ENCODE measurements at places on chromosomes 7 and 10. TPM values are rescaled to one million over a fixed set of nuclear protein-coding genes. Genes with fewer than 3 reads are reported as not detected.
A peak's percentile ranks its signal among the peaks of the same experiment; 100 is the strongest.

The GLCCI1 gene
- 2.7 TPM for total RNA-seq

The CYP3A4 gene
- 0.24 TPM for total RNA-seq

The UNC5B gene
- total RNA-seq: 37.0 TPM

GRCh38 chr7:33091111-33091531, 18.1 kb downstream of the RP9 start:
- no peak for ATAC-seq

DNA sequence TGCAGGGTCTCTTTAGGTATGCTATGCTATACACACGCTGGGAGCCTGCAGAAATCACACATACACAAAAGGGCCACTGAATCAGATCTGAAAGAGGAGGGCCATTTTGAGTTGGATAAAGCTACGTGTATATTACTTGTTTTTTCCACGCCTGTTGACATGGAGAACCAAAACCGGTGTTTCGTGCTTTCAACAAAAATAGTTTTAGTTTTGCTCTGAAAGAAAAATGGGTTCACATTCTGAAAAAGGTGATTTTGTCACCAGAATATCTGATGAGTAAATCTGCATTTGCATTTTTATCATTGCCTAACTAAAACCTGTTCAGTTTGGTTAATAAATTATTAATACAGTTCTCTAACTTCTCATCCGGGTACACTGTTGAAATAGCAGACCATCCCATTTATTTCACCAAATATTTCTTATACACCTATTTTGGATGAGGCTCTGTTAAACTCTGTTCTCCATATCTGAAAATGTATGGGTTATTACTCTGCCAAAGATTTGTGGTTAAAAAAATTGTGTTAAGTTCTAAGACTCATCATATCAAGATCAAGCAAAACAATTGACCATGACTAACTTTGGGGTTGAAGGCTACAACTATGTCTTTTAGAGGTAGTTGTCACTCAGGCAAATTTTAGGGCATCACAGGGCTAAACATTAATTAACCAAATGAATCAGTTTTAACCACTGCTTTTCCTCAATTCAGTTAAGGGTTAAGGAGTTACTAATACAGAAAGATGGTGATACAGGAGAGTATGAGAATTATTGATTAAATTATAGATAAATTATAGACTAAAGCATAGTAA, 101.2 kb upstream of the RPA3 start:
- ATAC-seq: no peak

DNA sequence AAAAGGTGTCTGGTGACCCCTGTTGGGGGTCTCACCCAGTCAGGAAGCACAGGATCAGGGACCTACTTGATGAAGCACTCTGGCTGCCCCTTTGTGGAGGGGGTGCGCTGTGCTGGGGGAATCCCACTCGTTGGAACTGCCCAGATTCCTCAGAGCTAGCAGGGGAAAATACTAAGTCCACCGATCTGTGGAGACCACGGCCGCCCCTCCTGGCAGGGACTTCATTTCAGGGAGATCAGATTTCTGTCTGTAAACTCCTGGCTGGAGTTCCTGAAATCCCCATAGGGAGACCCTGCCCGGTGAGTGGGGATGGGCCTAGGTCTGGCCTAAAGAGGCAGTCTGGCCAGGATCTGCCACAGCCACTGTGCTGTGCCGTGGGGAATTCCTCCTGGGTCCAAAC, 79.3 kb upstream of the ADCY1 start:
- no peak for ATAC-seq

- ATAC-seq: no peak
Measured at GRCh38 chr10:110825508-110825907, 46.2 kb upstream of the PDCD4 start.

DNA sequence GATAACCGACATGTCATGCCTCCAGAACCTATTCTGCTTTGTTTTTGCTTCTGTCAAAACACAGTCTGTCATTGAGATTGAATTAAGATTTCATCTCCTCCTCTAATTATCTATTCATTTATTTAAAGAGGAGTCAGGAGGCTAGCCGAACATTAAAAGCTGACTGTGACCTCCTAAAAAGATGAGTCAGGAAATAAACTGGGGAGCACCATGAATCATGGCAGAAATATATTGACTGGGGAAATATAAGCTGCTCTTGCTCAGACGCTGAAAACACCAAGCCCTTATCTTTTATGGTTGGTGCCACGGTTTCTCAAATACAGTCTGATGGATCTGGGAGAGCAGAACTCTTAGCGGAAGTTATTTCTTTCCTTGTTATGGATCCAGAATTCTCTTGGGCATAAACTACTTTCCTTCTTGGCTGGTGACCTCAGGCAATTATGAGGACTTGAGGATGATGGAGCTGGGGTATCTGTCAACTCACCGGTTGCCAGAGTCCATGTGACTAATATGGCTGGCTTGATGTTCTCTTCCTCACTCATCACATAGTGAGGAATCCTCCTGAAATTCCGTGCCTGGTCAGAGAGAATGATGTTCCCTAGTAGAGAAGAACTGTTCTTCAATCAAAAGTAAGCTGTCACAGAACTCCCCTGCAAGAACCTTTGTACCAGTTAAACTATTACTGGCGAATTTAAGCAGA, 307.6 kb upstream of the PHYHIPL start:
- no peak for ATAC-seq

DNA sequence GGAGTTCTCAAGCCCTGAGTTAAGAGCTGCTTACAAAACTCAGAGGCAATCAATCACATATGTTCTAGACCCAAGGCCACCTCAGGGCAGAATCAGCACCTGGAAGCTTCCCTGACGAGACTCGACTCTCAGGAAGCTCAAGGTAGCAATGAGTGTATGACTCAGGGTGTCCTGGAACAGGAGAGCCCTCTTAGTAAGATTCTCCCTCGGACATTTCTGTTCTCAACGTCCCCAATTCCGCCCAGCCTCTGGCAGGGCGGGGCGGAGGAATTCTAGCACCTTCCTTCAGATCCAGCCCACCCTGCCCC, 39.6 kb upstream of the PROSER2 start:
- peak; percentile 78 for ATAC-seq

GRCh38 chr10:132065491-132066105, at the start of gene JAKMIP3:
JAKMIP3 (plus strand) TSS chr10:132065946; CDS start chr10:132104809, 38,863 bp downstream.
- peak; percentile 74 for ATAC-seq

DNA sequence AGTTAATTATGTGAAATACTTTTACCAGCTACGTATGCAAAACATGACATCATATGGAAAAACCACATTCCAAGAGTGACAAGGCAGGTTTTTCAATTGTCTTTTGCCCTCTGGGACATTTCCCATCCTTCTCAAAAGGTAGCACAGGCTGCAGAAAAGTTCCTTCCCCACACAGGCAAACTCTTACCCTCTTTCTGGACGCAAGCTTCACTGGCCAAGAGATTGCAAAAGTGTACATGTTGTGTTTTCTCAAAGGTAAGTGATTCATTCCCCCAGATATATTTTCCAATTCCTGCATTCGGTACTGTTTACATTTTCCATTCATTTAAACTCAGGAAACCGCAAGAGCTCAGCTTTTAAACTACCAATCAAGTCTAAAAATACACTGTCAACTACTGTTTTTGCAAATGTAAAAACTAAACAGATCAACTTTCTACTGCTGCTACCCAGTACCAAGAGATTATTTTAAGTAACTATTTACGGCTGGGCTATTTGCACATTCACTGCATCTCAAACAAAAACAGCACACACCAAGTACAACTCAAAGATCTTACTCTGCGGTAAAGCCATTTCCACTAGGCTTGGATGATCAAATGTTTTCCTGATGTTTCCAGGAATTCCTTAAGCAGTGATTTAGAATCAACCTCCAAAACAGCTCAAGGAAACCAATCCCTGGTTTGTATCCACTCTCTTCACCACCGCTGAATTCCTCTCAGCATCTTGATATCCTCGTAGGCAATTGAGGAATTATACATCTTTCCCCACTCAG, 233.6 kb upstream of the CCDC6 start:
- peak; percentile 61 for ATAC-seq

DNA sequence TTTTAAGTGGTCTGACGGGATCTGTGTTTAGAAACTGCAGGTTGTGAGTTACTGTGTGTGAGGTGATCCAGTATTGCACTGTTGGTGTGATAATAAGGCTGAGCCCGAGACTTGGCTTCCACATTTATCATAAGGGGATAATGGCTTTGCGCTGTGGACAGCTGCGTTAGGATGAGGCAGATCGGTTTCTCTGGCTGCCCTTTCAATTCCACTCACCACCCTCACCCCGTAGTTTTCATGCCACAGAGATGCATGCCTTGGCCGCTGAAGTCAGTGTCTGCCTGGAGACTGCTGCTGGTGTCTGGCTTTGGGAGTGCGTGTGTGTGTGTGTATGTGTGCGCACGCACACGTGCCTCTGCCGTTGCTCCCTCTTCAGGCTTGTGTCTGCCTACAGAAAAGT, 273.0 kb downstream of the CCDC3 start:
- no peak for ATAC-seq

DNA sequence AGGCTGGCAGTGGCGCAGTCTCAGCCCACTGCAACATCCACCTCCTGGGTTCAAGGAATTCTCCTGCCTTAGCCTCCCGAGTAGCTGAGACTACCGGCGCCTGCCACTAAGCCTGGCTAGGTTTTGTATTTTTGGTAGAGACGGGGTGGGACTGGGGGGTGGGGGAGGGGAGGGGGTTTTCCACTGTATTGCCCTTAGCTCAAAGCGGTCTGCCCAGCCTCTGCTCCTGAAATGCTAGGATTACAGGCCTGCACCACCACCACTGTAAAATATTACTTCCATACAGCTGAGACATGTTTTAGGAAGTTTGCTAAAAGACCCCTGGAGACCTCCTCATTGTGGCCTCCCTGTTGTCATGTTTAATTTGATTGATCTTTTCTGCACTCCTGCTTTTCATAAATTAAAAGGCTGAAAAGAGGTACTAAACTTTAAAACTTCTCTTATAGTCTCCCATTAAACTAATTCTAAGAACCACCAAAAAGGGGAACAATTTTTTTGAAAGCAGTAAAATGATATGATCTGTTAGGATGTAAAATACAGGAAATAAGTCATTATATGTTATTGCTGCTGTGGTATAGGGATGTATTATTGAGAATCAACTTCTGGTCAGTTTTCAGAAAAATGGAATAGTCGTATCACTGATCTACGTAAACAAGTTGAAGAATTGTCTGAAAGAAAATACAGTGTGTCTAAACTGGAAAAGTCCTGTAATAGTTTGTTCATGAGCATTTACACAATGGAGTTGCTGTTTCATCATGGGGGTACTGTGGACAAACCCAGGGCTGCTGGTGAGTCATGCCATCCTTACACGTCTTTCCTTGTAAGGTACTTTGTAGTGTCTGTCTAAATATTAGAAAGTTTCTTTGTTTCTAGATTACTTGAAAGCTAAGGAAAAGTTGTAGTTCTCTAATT, 72.9 kb upstream of the TMEM248 start:
- no peak for ATAC-seq

DNA sequence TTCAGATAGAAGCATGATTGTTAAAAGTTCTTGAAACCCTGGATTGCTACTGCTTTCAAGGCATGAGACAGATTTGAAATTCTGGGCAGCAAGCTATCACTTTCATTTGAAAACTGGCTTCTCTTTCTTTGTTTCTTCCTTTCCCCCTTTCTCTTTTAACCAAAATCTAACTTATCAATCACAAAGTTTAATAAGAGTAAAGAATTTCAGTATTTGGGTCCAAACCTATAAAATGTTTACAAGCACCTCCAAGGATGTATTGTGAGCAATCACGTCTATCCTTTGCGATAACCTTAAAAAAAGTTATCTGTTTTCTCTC, 21.6 kb upstream of the RPA3 start:
- ATAC-seq: no peak

GRCh38 chr7:23249486-23249885, 2.9 kb downstream of the GPNMB start:
- no peak for ATAC-seq

GRCh38 chr10:51619365-51619764, 80.0 kb downstream of the CSTF2T start:
- no peak for ATAC-seq

DNA sequence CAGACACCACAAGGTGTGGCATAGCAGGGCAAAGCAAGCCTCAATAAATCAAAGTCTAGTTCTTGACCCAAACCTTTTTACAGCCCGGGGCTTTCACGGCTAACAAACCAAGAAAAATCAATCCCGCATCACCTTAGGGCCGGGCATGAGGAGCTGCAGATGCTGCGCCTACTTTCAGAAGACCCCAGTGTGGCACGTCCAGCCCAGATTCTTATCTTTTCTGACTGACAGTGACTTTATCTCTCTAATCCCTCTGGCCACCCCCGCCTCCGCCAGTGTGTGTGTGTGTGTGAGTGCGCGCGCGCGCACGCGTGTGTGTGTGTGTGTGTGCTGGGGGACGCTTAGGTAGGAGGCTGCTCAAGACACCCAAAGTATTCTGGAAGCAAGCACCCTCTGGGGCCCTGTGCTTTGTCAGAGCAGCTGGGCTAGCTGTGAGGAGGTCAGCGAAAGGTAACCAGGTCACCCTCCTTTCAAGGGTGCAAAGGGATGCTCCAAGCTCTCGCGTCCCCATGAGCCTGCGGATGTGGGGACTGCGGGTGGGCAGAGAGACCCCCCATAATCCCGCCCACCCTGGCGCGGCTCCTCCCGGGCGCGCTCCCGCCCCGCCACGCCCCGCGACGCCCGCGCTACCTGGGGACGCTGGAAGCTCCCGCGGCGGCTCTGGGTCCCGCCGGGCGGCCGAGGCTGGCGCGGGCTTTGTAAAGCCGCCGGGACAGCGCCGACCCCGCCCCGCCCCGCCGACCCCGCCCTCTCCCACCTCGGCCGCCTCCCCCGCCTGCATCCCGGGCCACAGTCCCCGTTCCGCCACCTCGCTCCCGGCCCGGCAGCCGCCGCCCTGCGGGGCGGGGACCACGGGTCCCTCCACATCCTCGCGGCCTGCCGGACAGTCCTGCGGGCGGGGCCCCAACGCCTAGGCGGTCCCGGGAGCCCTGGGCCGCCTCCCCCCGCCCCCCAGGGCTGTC, 57.1 kb upstream of the RHOBTB1 start:
- peak; percentile 44 for ATAC-seq

DNA sequence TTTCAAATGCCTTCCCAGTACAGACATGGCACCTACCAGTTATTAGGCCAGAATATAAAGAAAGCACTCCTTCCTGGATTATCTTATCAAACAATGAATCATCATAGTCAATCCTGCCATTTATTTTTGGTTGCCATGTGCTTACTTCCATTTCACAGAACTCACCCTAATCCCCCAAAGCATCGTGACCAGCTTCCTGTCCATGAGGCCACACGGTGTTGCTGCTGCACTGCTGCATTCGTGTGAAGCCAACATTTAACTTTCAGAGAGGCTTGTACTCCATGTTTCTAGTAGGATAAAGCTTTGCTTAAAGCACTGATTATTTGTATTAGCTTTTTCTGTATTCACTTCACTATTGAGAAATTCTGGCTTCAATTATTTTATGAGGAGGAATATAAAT, 14.4 kb downstream of the COL28A1 start:
- ATAC-seq: no peak

GRCh38 chr7:107890493-107890961, 456 bp upstream of the DLD start:
- peak; percentile 2 for ATAC-seq

- ATAC-seq: peak; percentile 21
Measured at GRCh38 chr7:151756076-151756731, 120.7 kb downstream of the PRKAG2 start.

- ATAC-seq: no peak
Measured at GRCh38 chr7:139937715-139938114, 108.7 kb downstream of the TBXAS1 start.

GRCh38 chr7:128791121-128791971, at the start of gene CCDC136:
CCDC136 (plus strand) TSS chr7:128791968; CDS start chr7:128792412, 444 bp downstream.
- peak; percentile 77 for ATAC-seq
